Osteocyte (in vitro differentiated cells): ENCODE measurements at places on chromosomes 5 and 9. TPM values are rescaled to one million over a fixed set of nuclear protein-coding genes. Genes with fewer than 3 reads are reported as not detected.

GRCh38 chr5:172788771-172789686, 18.0 kb upstream of the DUSP1 start:
- no peaks in the 10 kb centered on the region for H3K36me3 ChIP-seq
- H3K27me3 ChIP-seq, result no peaks in the 10 kb centered on the region
- no peak for DNase-seq
- H3K27ac ChIP-seq, result peak overlapping the region; percentile 80

DNA sequence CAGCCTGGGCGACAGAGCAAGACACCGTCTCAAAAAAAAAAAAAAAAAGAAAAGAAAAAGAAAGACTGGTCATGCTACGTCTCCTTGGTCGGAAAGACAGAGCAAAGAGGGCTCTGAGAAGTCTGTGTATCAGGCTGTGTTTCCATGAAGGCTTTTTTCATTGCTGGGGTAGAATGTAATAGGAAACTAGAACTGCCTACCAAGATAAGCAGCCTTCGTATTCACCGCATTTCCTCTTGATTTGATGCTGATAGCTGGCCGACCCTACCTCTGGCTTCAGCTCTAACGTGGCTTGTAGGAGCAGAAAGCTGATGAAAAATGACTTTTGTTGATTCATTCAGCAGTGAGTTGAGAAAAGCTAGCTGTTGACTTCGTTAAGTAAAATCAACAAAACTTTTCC, 17.4 kb downstream of the SLC1A3 start:
- DNase-seq, result no peak
- no peaks in the 10 kb centered on the region for H3K36me3 ChIP-seq
- no peak overlapping the region for H3K27ac ChIP-seq
- H3K4me3 ChIP-seq, result no peak overlapping the region
- peaks cover 21% of the 10 kb centered on the region for H3K27me3 ChIP-seq

CKS2 gene
- total RNA-seq, result 23.7 and 29.2 TPM in 2 replicates

STPG3 gene
- total RNA-seq, result 0.50 and 0.78 TPM in 2 replicates
